ENCODE measurements at places on chromosomes 7 and 10.

DNA sequence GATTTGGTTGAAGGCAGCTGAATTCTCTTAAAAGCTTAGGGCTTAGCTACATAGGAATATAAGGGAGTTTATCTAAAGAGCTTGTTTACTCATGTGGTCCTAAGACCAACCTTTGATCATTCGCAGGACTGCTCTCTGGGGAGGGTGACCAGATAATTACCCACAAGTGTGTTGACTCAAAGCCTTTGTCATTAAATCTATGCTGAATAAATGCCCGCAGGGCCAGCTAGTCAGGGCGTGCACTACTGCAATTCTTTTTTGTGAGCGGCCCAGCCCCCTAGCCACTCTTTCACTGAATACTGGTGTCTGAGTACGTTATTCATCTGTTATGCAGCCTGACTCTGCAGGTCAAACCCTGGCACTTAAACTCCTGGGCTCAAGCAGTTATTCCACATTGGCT is 69.6 kb downstream of the AKAP9 start:
- no peak for DNase-seq

GRCh38 chr7:129122078-129122750 is 22.3 kb upstream of the TSPAN33 start:
- peak; percentile 57 for DNase-seq

DNA sequence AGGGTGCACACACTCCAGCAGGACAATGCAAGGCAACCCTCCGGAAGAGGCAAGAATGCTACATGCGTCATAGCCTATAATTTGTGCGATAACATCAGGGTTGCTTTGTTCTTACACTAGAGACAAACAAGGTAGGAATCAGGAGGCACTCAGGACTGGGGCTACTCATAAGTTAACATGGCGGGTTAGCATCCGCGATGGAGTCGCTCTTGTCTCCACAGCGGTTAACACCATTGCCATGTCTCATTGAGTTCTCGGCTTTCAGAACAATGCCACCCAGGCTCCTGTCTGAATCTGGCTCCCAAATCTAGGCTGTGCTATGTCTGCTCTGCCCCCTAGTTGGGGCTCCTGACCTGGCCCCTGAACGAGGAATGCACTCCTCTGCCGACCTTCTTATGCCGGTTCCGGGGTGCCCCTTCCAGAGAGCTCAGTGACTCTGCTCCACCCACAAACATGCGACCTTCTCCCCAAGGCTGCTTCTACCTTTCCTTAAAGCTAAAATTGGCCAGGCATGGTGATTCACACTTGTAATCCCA is 24.9 kb upstream of the SLF2 start:
- no peak for DNase-seq

GRCh38 chr7:3896169-3896765 is 595.2 kb downstream of the SDK1 start:
- DNase-seq: no peak

DNA sequence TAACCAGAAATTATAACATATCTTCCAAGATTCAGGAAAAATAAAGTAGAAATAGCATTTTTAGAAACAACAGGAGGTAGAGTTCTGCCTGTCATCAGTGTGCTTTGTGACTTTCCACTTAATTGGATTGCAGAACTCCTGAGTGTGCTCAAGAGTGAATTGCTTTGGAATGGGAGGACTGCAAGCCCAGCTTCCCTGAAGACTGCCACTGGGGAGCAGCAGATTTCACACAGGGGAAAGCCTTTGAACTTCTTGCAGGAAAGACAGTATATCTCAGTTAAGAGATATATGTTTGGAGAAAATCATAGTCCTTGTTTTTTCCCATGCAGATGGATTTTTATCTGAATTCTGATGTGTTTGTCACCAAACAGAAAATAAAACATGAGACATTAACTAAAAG is 124.5 kb downstream of the TMEM168 start:
- no peak for DNase-seq

GRCh38 chr10:116110736-116111135 is 162.3 kb downstream of the GFRA1 start:
- no peak for DNase-seq

GRCh38 chr10:114767101-114767985 is 54.2 kb upstream of the FHIP2A start:
- DNase-seq: peak; percentile 38

DNA sequence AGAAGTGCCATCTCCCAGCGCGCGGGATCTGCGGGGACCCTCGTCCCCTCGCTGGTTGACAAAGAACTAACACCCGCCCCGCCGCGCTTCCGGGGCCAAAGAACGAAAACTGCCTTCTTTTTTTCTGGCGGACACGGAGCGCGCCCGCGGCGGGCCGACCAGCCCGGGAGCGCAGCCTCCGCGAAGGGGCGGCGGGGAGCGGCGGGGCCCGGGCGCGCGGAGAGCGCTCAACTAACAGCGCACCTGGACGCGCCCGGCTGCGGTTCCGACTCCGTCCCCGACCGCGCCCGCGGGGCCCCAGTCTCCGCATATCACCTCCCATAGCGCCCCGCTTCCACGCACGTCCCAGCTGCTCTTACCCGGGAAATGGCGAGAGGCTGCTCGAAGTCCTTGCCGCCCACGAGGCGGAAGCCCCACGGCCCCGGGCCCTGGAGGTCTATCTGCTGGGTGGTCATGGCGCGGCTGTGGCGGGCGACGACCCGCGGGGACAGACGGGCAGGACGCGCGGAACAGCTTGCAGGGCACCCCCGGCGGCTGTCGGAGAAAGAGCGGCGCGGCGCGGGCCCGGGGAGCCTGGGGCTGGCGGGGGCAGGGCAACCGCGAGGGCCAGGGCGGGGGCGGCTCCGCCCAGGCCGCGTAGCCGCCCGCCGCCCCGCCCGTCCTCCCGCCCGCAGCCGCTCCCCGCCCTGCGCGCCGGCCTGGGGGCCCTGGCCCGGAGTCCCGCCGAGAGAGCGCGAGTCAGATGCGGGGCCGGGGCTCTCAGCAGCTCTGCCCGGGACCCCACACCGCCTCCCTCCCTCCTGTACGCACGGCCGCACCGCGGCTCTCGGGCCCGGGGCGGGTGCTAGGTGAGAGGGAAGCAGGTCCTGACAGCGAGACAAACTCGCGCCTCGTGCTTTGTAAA is at the start of gene PDLIM1:
TSS of gene PDLIM1 (minus strand) at position 543 of the 904 bp plus-strand sequence. CDS start at position 455, 88 bp downstream.
- DNase-seq: peak; percentile 90

DNA sequence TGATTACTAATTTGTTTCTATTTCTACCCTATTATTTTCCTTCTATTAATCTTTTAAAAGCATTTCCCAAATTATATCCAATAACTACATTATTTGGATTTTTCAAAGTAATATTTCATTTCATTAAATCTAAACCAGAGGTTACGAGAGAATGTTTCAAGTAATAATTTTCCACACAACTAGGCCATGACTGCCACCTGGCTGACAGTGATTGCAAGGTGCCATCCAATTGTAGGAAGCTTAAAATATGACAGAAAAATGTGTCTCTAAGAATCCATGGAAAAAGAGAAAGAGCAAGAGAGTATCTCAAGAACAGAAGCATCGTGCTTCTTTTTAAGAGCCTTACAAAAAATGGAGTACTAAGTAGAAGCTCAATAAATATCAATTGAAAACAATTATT is 48.7 kb downstream of the TPK1 start:
- DNase-seq: no peak

DNA sequence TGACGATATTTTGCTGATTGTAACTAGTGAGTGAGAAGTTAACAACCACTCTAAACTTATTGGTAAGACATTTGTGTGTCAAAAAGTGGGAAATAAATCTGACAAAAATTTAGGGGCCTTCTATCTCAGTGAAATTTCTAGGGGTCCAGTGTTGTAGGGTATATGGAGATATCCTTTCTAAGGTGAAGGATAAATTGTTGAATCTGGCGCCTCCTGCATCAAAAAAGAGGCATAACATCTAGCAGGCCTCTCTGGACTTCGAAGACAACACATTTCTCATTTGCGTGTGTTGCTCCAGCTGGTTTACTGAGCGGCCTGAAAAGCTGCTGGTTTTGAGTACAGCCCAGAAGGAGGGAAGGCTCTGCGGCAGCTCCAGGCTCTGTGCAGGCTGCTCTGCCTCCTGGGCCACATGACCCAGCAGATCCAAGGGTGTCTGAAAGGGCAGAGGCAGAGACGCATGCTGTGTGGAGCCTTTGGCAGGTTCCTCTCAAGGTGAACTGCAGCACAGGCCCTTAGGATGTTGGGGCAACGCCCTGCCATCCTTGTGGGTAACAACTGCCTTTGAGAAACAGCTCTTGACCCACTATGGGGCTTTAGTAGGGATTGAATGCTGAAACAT is 72.4 kb downstream of the LMBR1 start:
- no peak for DNase-seq

DNA sequence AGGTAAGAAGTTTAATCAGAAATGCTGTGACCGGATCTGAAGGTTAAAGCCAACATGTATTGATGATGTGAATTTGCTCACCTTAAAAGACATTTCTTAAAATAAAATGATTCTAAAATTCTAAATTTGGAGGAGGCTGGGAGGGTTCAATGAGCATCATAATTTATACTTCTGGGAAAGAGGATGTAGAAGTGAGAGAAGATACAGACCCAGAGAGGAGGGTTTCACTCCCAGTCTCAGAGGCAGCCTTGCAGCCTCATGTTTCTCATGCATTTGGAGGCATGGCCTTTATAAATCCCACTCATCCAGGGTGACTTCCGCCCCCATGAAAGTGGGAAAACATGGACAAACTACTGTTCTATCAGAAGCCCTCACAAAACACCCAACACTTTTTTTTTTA is 305.6 kb upstream of the PITRM1 start:
- DNase-seq: peak; percentile 49

DNA sequence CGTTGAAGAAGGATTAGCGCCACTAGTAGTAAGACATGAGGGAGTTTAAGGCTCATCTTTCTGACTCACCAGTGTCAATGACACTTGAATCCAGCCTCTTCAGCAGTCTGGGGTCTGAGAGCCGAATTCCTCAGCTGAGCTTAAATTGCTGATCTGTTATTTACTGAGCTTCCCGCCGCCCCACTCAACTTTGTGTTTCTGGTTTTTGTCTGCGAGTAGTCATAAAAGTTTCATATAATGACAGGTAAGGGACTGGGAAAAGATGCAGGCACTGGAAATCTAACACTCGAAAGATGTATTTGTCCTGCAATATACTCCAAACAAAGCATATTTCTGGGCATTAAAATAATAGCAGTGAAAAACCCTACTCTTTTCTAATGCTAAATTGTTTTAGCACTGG is 51.2 kb upstream of the RELN start:
- no peak for DNase-seq

- DNase-seq: no peak
These were observed 66.9 kb upstream of the DOCK1 start for GRCh38 chr10:126838316-126838715.

- DNase-seq: no peak
These were observed 282.0 kb upstream of the FZD1 start for GRCh38 chr7:90982228-90982627.

GRCh38 chr10:83553366-83553765 is 585.9 kb upstream of the GHITM start:
- no peak for DNase-seq

- no peak for DNase-seq
These were observed 36.0 kb downstream of the MYOF start for GRCh38 chr10:93445978-93446720.

DNA sequence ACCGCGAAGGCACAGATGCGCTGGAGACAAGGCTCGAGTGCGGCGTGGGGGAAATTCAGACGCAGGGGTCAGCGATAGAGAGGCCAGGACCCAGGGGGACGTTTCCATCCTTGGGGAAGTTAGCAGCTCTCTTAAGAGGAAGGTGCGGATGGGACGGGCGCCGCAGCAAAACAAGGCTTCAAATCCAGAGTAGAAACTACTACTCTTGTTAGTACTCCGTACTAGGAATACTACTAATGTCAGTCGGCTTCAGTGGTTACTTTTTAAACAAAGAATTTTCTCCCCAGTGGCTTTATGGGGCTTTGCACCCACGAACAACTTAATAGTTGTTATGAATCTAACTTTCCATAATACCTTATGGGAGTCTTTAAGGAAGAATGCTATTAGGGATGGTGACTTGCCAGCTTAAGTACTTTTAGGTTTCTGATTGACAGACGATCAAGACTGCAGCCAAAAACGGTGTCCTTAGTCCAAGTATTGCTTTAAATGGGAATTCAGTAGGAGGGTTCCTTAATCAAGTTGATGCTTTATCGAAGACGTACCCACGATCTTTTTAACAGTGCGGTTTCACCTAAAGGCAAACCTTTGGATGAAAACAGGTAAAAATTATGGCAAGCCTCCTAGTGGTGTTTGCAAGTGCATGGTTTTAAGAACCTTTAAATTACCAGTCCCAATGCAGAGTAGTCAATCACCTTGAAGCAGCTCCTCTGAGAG is 812 bp upstream of the IDE start:
- peak; percentile 50 for DNase-seq

GRCh38 chr7:128157906-128158305 is 83.2 kb upstream of the LEP start:
- no peak for DNase-seq

- peak; percentile 93 for DNase-seq
These were observed at the start of gene UBE2D4 for GRCh38 chr7:43925984-43926797. TSS of gene UBE2D4 (plus strand) at chr7:43926436. CDS start at chr7:43926533, 97 bp downstream.

DNA sequence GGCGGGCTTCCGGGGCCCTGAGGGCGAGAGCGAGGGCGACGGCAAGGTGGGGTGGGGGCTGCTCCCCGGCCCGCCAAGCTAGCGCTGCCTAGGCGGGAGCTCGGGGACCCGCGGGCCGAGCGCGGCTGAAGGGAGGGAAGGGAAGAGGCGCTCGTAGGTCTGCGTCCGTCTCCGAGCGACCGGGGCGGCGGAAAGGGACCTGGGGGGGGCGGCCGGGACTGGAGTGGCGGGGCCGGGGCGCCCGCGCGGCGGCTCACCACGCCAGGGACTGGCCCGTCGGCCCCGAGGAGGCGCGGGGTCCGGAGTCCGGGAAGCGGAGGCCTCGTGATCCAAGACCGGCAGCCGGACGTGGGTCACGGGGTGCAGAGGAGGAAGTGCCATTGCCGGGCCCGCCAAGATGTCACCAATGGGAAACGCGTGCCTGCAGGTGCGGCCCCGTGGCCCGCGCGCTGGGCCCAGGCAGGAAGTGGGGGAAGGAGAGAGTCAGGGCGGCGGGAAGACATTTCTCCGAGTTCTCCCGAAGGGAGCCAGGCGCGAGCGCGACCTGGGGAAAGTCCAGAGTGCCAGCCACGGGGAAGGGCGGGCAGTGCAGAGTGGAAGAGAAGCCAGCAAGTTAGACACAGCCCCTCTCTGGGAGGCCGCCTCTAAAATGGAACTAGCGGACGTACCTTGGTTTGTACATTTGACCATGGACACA is 11.9 kb downstream of the HNRNPF start:
- peak; percentile 93 for DNase-seq

DNA sequence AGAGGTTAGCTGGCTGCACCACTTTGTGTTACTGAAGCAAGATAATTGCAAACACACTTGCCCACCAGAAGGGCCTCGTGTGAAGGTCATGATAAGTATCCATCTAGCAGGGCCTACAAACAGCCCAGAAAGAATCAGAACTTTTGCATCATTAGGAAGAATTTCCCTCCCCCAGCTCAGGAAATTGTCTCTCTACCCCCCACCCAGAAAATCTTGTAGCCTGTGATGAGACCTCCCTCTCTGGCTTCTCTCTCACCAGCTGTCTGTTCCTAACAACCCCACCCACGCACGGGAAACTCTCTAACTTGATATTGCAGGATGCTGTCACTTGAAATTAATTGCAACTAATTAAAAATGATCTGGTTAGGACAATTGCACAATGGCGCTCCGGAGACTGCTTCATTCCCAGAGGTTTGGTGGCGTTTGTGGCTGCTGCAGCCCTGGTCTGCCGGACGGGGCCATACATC is 34.5 kb downstream of the ZNF503 start:
- DNase-seq: no peak
